LoVo (cell line): ENCODE measurements at places on chromosomes 1 and 21.

DNA sequence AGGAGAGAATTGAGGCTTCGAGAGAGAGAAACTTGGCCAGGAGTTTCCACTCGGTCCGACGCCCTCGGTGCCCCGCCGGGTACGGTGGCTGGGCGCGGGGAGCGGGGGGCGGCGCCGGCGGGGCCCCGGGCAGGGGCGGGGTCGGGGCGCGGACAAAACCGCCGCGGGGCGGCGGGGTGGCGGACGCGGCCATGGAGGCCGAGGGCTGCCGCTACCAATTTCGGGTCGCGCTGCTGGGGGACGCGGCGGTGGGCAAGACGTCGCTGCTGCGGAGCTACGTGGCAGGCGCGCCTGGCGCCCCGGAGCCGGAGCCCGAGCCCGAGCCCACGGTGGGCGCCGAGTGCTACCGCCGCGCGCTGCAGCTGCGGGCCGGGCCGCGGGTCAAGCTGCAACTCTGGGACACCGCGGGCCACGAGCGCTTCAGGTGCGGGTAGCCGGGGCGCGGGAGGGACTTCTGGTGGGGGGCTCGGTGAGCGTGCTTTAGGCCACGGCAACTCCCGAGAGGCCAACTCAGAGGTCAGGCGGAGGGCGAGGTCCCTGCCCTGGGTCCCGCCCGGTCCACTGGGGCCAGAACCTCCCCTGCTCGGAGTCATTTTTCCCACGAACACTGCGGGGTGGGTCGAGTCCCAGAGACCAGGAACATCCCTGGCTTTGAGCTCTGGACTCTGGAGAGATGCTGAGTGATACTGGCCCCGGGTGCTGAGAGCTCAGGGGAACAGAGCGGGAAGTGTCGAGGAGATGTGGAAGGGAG is 431 bp downstream of the RAB42 start:
- DNase-seq = no peak

- DNase-seq = no peak
These were observed 493.5 kb downstream of the DPYD start for GRCh38 chr1:97427371-97427770.

- DNase-seq = no peak
These were observed 26.0 kb downstream of the SERBP1 start for GRCh38 chr1:67404212-67404620.

DNA sequence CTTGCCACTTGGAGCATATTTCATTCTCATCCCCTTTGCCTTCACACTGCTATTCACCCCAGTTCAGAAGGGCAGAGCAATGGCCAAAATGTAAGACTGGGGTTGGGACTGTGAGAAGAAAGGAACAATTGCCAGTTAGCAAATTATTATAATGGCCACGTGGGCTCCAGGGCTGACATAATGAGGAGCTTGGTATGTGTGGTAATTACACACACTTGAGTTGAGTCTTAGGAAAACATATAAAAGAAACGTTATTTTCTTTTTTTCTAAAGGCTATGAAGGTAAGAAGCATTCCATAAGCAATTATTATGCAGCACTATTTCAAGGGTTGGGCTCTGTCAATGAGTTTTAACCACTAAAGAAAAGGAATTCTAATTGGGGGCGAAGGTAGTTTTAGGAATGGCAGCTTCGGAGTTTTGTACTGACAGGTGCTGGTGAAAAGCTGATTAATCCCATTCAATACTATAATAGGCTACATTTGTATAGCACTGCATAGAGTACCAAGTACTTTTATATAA is 32.5 kb upstream of the BCL10 start:
- DNase-seq = no peak

GRCh38 chr1:55049914-55050278 is 10.5 kb downstream of the PCSK9 start:
- DNase-seq = no peak

- DNase-seq = no peak
These were observed 173.5 kb upstream of the LMO4 start for GRCh38 chr1:87155170-87155569.

- DNase-seq = no peak
These were observed 67.7 kb downstream of the NAV1 start for GRCh38 chr1:201606623-201607022.

- no peak for DNase-seq
These were observed 323.7 kb downstream of the HHIPL2 start for GRCh38 chr1:222224156-222224555.

- no peak for DNase-seq
These were observed 42.7 kb upstream of the SLC16A1 start for GRCh38 chr1:112998592-112999235.

DNA sequence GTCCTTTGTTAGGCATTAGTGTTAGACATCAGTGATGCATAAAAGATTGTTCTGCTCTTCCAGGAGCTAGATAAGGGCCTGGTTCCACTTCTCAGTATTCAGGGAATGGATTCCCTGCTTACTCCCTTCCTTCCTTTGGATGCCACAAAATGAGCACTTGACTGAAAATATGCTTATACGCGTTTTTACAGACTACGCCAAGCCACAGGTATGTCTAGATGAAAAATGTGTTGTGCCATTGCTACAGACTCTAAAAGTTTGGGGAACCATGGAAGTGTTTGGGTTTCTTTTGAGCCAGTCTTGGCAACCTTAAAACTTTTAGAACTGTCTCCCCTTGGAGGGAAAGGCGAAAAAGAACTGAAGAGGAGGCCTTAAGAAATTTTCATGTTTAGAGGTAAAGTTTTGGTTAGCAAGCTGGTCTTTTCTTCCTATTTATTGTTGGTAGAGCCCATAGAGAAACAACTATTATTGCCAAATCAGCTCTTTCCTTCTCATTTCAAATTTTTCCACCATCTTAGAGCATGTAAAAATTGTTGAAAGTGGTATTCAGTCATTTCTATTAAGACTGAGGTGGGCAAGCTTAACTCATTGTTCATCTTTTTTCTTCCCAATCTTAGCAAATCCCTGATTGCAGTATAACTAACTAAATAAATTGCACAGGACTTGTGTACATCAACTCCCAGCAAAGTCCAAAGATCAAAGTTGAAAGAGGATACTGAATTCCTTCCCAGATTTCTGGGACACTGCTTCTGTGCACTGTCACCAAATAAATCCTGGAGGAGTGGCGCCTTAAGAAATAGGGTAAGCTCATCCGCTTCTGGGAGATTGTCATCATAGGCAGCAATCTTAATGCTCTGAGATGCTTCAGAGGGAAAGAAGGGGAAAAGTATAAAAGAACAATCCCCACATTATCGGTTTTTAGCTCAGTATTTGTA is 18.9 kb downstream of the FGGY start:
- no peak for DNase-seq

DNA sequence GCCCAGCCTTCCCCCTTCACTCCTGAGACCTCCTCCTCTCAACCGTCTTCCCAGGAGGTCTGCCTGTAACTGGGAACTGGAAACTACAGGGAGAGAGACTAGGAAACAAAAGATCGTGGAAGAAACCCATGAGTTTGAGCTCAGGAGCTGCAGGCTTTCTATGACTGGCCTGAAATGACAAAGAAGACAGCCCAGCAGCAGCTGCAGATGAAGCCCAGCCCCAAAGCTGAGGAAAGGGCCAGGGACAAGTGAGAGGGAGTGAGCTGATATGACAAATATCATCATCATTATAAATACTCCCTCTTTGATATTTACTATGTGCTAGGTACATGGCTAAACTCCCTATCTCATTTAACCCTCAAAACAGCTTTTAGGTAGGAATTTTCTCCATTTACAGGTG is 142.6 kb upstream of the CTTNBP2NL start:
- DNase-seq = no peak

GRCh38 chr1:117225931-117226330 is 15.2 kb upstream of the VTCN1 start:
- no peak for DNase-seq

- DNase-seq = peak; percentile 34
These were observed 1.0 kb upstream of the ATP2B4 start for GRCh38 chr1:203625628-203626019.

DNA sequence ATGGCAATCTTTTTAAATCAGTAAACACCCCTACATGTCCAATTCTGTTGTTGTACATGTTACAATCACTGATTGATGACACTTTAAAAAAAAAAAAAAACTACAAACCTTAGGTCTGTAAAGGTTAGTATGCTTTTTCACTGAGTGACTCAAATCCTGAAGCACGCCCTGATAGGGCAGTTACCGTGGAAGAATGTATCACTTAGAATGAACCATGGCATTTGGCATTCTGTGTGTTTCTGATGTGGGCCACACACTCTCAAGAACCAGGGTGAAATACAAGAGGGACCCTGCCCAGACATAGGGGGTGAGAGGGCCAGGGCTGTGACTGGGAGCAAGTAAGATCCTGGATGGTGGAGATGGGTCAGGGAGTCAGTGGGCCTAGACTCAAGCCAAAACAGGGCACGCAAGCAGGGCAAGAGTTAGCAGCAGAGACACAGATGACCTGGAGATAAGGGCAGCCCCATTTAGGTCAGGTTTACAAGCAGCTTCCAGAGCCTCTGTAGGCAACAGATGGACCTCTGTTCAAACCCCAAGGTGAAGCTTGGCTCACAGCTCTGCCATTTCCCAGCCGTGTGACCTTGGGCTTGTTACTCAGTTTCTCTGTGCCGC is 47.6 kb upstream of the DMRTB1 start:
- DNase-seq = no peak

GRCh38 chr1:156923670-156924477 is 3.4 kb downstream of the LRRC71 start:
- DNase-seq = no peak

DNA sequence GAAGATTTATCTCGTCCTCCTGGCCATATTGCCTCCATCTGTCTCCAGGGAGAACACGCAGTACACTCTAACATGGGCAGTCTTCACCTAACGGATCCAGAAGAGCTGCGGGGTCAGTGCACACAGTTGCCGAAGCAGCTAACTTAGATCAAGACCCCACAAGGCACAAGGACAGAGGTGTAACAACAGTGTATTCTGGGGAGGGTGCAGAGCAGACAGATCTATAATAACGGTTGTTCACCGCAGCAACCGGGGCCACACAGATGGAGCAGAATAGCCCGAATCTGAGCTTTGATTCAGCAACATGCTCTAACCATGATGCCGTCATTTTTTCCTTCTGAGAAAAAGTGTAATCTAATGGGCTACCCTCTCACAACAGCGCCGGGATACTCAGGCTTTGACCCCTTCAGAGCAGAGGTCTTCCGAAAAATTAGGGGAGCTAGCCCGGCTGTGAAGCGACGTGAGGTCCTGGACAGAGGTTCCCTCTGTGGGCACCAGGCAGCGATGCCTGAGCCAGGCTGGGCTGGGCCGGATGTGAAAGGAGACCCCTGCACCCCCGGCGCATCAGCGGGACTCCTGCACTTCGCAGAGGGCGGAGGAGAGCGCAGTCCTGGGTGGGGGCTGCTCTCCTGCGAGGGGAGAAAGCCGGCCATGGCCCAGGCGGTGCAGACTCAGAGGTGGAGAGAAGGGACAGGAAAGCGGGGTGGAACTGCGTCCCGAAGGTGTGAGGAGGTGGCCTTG is 57.5 kb downstream of the BCL9 start:
- no peak for DNase-seq

DNA sequence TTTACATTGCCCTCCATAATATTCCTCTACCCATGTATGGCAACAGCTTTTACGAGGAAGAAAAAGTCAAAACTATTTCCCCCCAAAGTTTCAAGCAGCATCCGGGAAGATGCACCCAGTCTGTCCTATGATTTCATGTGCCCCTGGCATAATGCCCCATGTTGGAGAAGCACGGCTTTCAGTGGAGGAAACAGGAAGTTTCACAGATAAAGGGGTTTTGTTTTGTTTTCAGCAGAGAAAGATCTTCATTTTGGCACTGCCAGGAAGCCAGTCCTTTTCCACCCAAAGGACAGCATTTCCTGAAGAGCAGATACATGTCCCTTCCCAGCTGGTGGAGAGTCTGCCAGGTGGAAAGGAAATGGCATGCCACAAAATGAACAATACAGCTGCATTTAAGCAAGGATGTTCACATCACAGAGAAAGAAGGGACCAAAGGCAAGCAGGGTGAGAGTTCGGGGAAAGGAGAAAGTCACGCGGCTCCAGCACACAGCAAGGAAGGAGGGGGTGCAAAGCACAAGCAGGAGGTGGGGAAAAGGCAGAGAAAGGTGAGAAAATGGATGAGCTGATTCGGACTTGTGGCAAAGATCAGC is 95.3 kb upstream of the HIVEP3 start:
- no peak for DNase-seq

- no peak for DNase-seq
These were observed 86.7 kb upstream of the LYPLAL1 start for GRCh38 chr1:219086956-219087469.

GRCh38 chr1:201537891-201538611 is 876 bp upstream of the NAV1 start:
- DNase-seq = no peak

DNA sequence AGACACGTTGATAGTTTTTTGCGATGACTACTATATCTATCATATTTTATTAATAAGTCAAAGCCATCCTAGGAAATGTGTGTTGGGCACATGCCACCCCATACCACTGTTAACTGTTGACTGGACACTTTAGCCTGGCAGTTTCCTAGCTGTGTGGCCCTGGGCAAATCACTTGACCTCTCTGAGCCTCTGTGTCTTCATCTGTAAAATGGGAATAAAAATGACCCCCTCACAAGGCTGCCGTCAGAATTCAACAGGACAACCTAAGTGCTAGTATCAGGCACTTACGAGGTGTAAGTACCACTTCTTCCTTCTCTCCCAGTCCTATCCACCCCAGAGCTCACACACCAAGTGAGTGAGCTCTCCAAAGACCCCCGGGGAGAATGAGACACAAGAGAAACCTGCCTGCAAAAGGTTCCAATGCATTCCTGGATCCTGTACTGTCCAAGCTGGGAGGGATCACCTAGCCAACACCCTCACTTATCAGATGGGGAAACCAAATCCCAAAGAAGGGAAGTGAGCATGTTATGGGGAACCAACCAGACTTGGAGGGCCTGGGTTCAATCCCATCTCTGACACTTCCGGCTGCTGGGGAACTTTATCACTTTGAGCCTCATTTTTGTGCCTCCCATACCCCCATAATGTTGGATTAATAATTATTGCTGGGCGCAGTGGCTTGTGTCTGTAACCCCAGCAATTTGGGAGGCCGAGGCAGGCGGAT is 24.9 kb downstream of the HSPG2 start:
- DNase-seq = no peak

- no peak for DNase-seq
These were observed 154.8 kb upstream of the RAB4A start for GRCh38 chr1:229116114-229116513.

DNA sequence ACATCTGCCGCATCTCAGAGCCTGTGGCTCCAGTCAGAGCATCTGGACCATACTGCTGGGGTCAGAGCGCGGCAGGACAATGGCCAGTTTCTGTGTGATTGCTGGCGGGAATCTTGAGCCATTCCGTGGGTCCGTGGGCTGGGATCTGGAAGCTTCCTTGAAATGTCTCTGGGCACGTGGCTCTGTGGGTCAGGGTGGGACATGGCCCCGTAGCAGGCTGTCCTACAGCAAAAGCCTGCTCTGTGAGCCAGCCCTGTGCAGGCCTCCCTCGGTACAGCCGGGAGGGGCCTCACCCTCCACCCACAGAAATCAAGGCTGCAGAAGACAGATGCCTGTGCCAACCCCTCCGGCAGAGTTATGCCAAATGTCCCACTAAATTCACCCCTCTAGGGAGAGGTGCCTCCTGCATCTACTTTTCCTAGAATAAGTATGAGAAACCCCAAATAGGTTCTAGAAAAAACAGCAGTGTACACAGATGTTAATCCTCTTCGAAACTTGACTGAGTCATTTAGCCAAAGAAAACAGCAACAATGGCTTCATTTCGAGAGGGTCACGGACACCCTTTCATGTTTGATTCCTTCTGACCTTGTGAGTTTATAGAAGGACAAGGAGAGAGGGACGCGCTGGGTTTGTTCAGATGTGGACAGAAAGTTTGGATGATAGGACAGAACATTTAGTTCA is 27.8 kb downstream of the COL18A1 start:
- DNase-seq = no peak
